ENCODE measurements at places on chromosomes 5 and 9.

- no peak for DNase-seq
Observed at GRCh38 chr5:124956471-124957029, 210.1 kb upstream of the ZNF608 start.

DNA sequence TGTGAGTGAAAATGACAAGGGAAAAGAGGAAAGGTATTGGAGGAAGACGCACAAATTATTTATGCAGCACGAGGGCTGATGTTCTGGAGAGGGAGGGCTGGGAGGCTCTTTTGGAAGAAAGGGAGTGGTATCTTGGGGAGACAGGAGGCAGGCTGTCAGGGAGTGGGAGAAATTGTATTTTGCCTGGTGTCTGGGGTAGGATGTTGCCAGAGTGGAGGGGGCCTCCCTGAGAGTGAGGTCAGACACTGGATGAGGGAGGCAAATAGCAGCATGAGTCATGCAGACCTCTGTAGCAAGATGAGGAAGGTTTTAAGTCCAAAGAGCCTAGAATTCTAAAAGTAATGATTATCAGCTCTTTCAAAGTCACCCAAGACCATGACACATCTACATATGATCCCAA lies 158.0 kb downstream of the DMRT2 start:
- DNase-seq, result no peak

GRCh38 chr5:36651761-36652685 lies 45.6 kb downstream of the SLC1A3 start:
- DNase-seq, result no peak

DNA sequence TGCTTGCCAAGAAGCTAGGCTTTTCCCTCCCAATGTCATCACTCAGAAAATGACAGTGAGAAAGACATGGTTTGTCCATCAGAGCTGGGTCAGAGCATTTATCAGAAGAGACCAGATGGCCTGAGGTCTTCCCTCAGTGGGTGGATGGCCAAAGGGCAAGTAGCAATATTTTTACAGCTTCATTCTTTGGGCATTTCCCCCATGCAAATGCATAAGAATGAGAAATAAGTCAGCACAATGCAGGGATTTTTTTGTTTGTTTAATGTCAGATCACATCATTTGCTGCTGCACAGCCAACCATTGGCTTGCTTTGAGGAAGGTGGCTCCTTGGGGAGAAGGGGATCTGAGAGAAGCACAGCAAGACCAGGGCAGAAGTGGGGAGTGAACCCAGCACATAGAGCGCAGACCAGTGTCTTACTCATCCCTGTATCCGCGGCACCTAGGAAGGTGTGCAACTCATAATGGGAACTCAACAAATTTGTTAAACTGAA lies 209.6 kb downstream of the SEMA6A start:
- DNase-seq, result no peak
